ENCODE measurements at places on chromosomes 2 and 18. TPM values are rescaled to one million over a fixed set of nuclear protein-coding genes. Genes with fewer than 3 reads are reported as not detected.

DNA sequence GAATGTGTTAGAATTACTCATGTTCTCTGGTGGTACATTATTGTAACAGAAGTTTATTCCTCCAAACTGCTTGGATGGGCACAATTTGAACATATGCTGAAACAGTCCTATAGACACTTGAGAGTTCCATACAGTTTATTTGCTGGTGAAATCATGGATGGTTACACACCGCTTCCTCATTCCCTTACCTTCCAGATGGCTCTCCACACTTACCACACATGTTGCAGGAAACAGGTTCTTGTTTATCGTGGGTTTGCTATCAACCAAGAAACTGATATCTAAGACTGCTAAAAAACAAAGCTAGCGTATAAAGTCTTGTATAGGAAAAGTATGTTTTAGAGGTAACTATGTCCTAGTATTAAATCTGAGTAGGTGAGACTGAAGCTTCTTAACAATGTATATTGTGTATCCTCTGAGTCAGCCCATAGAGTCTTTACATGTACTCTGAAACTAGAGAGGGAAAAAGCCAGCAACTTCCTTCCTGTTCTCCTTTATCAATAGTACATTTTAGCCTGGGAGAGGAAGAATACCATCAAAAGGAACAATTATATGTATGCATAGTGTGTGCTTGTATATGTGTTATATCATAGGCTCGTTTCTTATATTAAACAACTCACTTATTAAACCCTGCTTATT is 313.1 kb downstream of the PLCL1 start:
- H3K4me3 ChIP-seq = no peak overlapping the region
- H3K4me1 ChIP-seq = peaks cover 5% of the 10 kb centered on the region
- no peak overlapping the region for H3K27ac ChIP-seq
- no peaks in the 10 kb centered on the region for H3K27me3 ChIP-seq
- DNase-seq = no peak
- H3K36me3 ChIP-seq = no peaks in the 10 kb centered on the region

DNA sequence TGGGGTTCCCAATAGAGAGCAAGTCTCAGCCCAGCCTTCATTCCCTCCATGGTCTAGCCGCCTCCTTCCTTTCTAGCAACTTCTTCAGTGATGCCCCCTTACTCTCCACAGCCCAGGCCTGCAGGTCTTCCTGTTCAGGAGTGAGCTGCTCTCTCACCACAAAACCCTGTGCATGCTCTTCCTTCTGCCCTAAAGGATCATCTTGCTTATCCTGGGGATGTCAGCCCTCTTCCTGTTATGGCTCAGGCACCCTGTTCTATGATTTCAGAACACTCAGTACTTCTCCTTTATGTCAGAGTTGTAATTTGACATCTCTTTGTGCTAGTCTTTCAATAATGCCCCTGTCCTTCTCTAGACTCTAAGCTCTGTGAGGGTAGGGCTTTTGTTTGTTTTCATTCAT is 19.4 kb downstream of the TMEM178A start:
- no peak overlapping the region for H3K4me3 ChIP-seq
- H3K4me1 ChIP-seq = no peaks in the 10 kb centered on the region
- peaks cover 10% of the 10 kb centered on the region for H3K27me3 ChIP-seq
- H3K36me3 ChIP-seq = no peaks in the 10 kb centered on the region

DNA sequence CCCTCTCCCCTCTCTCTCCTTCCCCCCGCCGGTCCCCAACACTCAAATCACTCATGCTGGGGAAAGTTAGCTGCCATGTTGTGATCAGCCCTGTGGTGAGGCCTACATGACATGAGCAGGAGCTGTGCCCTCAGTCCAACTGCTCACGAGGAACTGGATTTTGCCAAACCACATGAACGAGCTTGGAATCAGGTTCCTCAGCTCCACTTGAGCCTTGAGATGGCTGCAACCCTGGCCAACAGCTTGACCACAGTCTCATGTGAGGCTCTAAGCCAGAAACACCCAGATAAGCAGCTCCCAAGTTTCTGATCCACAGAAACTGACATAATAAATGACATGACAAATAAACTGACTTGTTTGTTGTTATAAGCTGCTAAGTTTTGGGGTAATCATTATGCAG is 38.4 kb downstream of the ARL4C start:
- H3K4me3 ChIP-seq = no peak overlapping the region
- DNase-seq = no peak
- H3K4me1 ChIP-seq = peaks cover 8% of the 10 kb centered on the region
- H3K27ac ChIP-seq = no peak overlapping the region

Gene SCG2
- polyA plus RNA-seq = 1.2 TPM

Gene PELI1
- 6.9 TPM for polyA plus RNA-seq

DNA sequence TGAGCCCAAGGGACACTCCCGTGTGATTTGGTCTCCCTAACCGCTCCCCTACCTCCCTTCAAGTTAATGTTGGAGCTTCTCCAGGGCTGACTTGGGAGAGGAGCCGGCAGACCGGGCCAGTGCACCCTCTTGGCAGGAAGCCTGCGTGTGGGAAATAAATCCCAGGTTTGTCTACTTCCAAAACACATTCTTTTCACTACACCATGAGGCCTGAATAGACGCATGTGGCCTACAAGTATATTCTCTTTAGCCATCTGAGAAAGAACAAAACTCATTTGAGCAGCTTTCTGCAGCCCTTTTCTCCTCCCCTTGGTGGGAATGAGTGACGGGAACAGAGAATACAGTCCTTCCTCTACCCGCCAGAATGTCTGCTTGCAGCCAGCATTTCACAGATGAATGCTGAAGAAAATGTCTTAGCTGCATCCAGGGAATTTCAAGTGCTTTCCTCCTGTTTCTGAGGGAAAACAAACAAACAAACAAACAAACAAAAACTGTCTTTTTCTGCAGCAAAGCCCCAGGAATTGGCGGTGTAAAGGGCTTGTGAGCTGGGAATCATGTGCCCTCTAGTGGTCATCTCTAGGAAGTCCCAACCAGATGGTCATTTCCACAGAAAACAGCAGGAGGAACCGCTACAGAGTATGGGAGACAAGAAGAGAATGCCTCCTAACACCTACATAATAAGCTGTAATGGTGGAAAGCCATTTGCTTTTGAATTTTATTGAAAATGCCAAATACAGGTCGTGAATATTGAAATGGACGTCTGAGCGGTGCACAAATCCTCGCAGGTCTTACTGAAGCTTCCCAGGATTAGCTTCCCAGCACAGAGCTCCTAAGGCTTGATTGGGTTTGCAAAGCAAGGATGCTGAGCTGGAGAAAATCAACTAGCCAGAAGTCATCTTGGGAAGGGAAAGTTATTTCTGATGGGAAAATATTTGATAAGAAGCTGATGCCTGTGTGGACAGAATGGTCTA is 41.2 kb upstream of the DAPL1 start:
- peak; percentile 89 for DNase-seq
- H3K27me3 ChIP-seq = no peaks in the 10 kb centered on the region
- no peak overlapping the region for H3K27ac ChIP-seq
- peaks cover 14% of the 10 kb centered on the region for H3K4me1 ChIP-seq

- no peak for DNase-seq
- no peak overlapping the region for H3K4me3 ChIP-seq
- no peaks in the 10 kb centered on the region for H3K36me3 ChIP-seq
- H3K27ac ChIP-seq = no peak overlapping the region
- H3K4me1 ChIP-seq = no peaks in the 10 kb centered on the region
These were observed 120.2 kb downstream of the LPIN1 start for GRCh38 chr2:11866358-11867335.

Measured in stomach (tissue), 19 donors.